ENCODE measurements at places on chromosomes 2 and 18.
A peak's percentile ranks its signal among the peaks of the same experiment; 100 is the strongest.

- no peak for DNase-seq
These were observed 31.4 kb upstream of the CD28 start for GRCh38 chr2:203675086-203675485.

DNA sequence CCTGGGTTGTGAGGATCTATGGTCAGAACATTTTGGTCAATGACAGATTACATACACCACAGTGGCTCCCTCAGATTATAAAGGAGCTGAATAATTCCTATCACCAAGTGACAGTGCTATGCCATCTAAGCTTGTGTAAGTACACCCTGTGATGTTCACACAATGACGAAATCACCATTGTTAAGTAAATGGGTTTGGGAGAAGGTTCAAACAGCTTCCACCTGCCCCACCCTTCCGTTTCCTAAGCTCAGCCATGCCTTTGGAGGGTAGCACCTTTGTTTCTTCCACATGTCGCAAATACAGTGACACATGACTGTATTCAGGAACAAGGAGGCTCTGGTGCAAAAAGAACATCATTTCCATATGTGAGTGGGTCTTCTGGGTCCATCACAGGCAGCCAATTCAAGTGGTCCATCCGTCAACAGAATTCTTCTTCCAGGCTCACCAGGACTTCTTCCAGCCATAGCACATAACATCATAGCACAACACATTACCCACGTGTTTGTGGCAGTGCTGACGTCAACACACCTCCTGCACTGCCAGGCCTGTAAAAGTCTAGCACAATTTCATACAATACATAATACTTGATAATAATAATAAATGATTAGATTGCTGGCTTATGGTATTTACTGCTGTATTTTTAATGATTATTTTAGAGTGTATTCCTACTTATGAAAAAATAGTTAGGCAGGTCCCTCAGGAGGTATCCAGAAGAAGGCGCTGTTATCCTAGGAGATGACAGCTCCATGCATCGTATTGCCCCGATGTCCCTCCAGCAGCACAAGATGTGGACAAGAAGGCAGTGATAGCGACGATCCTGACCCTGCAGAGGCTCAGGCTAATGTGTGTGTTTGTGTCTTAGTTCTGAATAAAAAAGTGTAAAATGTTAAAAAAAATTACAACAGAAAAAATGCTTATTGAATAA, 264.8 kb downstream of the ANAPC1 start:
- no peak for DNase-seq

- DNase-seq: no peak
These were observed 99.6 kb upstream of the CERS6 start for GRCh38 chr2:168356477-168356835.

DNA sequence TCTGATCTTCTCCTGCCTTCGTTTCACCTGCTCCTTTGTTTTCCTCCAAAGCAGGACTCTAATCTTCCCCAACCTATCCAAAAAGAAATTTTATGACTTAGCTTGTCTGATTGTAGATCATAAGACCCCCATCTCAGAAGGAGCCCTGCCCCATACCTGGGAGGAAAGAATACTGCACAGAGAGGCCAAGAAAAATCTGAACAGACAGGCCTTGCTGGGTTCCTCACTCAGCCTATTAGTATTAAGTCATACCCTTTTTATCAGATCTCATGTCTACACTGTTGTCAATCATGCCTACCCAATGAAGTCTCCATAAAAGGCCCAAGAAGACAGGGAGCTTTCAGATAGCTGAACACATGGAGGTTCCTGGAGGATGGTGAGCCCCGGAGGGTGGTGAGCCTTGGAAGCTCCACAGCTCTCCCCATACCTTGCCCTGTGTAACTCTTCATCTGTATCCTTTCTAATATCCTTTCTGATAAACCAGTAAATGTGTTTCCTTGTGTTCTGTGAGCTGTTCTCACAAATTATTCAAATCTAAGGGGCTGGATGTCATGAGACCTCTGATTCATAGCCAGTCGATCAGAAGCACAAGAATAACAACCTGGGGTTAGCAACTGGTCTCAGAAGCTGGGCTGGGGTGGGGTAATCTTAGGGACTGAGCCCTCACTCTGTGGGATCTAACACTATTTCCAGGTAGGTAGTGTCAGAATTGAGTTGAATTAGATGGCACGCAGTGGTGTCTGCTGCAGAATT, 108.8 kb downstream of the SPOPL start:
- no peak for DNase-seq

- DNase-seq: no peak
These were observed 72.1 kb downstream of the OSBPL6 start for GRCh38 chr2:178266445-178266844.

GRCh38 chr2:144495227-144496091, 24.5 kb downstream of the ZEB2 start:
- peak; percentile 37 for DNase-seq

DNA sequence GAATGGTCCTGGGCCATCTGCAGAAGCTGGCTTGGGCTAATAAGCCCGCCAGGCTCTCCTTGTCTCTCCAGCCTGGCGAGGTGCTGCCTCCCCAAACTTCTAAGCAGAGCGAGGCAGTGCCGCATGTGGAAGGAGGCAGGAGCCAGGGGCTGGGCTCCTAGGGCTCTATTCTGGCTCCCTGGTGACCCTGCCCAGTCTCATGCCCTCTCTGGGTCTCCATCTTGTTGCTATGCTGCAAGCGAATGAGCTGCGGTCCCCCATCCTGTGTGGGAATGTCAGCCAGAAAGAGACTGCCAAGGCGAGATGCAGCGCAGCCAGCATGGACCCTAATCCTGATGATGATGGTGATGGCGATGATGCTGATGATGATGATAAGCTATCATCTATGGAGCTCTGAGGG, 48.7 kb downstream of the TNS1 start:
- DNase-seq: no peak

DNA sequence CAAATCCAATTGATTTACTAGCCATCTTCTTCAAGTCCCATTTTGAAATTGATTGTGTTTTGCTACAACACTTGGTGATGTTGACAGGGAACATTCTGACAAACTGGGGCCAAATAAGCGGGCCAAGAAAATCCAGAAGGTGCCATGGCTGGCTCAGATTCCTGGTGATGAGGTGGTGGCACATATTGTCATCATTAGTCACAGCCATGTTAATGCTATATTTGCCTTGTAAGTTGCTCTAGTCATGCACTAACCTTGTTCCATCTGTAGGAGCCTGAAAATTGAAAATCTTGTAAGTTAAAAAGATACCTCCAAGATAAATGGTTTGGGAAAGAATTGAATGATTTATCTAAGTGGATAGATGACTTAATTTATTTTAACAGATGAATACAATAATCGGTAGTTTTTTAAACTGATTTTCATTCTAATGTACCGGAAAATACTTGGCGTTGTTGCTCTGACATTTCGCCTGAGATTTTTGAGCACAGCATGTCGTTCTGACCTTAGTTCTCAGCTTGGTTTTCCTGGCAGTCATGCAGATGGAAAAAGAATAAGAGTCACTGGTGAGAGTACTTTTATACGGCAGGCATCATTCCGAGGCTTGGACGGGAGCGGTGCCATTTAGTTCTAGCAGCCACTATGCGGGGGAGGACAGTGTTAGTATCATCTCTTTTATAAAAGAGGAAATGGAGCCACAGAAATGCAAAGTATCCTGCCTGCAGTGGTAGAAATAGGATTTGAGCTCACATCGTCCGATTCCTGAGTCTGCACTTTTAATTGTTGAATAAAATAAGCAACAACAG, 133.9 kb downstream of the ZNF532 start:
- no peak for DNase-seq
